ENCODE measurements at places on chromosomes 2 and 18.
A peak's percentile ranks its signal among the peaks of the same experiment; 100 is the strongest.

GRCh38 chr2:57598551-57598950 is 448.1 kb upstream of the VRK2 start:
- DNase-seq: no peak

DNA sequence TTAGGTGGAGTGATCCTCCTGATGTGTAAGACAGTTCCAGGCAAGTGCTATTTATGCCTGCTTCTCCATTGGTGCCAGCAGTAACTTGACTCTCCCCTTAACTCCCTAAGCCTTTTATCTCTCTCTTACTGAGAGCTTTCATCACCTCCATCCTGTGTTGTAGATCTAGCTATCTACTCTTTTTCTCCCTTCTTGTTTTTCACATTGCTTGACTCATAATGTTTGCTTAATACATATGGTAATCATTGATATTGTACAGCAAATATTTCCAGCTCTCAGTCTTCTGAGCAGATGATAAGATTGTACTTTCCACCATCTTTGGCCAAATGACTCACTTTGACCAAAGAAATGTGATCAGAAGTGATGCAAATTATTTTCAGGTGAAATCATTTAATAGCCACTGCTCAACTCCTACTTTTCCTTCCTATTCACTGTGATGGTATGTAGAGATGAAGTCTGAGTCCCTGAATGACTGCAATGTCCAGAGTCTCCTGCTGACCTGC is 165.0 kb downstream of the PLCL1 start:
- DNase-seq: peak; percentile 75

- DNase-seq: no peak
Measured at GRCh38 chr2:86017901-86018896, 87.5 kb downstream of the POLR1A start.

DNA sequence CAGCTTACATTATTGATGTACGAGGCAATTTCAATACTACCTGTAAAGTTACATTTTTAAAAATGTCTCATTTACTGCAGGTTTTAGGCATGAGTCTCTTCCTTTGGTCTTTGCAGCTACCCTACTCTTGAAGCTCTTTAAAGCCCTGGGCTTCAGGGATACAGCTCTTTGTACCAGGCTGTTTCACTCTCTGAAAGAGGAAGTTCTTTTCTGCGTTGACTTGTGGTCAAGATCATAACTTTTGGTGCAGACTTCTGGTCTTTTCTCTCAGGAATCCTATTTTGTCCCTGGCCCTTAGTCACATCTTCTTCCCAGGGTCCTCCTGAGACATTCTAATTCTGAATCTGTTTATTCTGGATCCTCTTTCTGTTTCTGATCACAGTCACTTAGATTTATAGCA is 16.6 kb upstream of the HRH4 start:
- DNase-seq: no peak

GRCh38 chr2:207504513-207505170 is 25.1 kb upstream of the CREB1 start:
- peak; percentile 69 for DNase-seq

- DNase-seq: no peak
Measured at GRCh38 chr2:106562268-106563186, 75.4 kb downstream of the CD8B2 start.

- no peak for DNase-seq
Measured at GRCh38 chr2:235799281-235799680, 305.4 kb downstream of the AGAP1 start.

DNA sequence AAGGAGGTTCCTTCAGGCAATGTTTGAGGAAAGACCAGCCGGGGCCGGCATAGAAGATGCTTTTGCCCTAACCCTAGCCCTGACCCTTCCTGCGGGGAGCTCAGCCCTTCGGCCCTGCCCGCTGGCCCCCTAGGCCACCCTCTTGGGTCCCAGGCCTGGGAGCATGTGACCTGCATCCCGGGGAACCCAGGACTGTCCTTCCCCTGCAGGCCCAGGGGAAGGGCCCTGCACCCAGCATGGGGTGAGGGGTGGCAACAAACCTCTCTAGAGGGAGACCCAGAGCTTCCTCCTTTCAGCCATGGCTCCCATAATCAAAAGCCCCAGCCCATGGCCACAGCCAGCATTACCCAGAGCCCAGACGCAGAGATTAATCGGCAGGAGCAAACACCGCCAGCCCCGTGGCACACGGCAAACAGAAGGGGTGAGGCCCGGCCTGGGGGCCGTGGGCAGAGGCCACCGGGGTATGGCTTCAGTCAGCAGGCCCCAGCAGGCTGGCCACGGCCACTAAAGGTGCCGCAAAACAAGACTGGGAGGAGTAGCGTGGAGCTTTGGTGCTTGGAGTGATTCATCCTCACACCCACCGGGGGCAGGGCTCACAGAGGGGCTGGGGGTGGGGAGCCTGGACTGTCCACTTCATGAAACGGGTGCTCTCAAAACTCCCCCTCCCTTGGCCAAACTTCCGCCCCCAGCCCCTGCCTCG is 61.6 kb upstream of the HPCAL1 start:
- no peak for DNase-seq

DNA sequence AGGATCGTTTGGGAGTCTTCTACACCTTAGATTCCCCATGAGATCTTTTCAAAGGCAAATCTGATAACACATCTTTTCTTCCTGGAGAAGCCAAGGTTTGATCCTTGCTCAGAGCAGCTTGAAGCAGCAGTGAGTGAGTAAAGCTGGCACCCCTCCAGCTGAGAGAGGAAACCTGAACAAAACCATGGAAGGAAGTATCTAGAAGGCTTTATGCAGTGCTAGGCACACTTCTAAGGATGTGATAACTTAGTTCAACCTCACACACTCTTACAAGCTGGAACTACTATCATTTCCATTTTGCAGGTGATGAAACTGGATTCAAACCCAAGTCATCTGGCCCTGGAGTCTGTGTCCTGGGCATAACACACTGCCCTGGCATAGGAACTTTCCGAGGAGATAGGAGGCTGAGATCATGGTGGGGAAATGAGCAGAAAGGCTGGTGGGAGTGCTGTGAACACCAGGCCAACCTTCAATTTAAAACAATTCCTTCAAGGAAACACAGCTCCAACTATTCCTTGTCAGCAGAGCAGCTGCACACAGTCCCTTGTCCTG is 71.2 kb downstream of the CTAGE1 start:
- DNase-seq: peak; percentile 83

DNA sequence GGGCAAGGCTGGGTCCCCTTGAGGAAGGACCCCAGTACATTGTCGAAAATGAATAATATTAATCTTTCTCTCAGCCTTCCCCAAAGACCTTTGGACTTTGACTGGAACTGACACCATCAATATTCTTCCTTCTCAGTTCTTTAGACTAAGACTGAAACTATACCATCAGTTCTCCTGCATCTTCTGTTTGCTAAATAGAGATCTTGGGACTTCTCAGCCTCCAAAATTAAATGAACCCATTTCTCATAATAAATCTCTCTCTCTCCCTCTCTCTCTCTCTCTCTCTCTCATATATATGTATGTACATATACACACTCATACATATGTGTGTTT is 39.7 kb upstream of the VRK2 start:
- DNase-seq: no peak

GRCh38 chr18:183769-184168 is 25.4 kb downstream of the USP14 start:
- DNase-seq: peak; percentile 49

DNA sequence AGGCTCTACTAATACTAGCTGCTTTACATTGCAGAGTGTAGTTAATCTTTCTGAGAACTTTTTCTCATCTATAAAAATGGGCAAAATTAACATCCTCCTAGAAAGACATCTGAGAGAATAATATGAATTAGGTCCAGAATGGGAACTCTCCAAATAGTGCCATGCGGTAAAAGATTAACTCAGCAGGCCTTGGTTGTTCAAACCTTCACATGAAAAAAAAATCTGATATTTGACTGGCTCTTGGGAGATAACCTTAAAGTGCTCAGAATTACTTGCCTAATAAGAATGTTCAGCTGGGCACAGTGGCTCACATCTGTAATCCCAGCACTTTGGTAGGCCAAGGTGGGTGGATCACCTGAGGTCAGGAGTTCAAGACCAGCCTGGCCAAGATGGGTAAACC is 5.5 kb upstream of the CXXC1 start:
- no peak for DNase-seq

DNA sequence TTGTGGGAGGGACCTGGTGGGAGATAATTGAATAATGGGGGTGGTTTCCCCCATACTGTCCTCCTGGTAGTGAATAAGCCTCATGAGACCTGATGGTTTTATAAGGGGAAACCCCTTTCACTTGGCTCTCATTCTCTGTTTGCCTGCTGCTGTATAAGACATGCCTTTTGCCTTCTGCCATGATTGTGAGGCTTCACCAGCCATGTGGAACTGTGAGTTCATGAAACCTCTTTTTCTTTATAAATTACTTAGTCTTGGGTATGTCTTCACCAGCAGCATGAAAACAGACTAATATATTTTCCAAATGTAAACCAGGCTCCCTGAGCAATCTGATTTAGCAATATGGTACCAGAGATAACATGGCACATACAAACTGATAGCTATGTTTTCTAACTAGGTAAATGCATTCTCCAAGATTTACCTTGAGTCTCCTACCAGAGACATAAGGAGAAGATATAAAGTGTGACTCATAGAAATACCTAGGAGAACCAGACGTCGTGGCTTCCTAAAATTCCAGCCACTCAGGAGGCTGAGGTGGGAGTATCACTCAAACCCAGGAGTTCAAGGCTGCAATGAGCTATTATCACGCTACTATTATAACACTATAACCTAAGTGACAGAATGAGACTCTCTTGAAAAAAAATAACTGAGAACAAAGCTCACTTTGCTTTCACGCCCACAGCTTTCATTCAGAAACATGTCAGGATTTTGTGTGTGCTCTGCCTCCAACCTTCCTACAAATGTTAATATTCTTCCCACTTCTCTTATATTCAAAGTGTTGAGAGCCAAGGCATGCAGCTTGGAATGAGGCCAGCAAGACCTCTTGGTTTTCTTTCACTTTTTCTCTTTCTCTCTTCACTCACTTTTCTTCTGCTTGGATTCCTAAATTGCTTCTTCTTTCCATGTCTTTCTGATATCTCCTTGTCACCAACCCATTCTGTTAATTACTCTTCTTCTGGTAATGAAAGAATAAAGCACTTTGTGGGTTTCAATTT is 263.9 kb upstream of the UBE2E3 start:
- peak; percentile 30 for DNase-seq

DNA sequence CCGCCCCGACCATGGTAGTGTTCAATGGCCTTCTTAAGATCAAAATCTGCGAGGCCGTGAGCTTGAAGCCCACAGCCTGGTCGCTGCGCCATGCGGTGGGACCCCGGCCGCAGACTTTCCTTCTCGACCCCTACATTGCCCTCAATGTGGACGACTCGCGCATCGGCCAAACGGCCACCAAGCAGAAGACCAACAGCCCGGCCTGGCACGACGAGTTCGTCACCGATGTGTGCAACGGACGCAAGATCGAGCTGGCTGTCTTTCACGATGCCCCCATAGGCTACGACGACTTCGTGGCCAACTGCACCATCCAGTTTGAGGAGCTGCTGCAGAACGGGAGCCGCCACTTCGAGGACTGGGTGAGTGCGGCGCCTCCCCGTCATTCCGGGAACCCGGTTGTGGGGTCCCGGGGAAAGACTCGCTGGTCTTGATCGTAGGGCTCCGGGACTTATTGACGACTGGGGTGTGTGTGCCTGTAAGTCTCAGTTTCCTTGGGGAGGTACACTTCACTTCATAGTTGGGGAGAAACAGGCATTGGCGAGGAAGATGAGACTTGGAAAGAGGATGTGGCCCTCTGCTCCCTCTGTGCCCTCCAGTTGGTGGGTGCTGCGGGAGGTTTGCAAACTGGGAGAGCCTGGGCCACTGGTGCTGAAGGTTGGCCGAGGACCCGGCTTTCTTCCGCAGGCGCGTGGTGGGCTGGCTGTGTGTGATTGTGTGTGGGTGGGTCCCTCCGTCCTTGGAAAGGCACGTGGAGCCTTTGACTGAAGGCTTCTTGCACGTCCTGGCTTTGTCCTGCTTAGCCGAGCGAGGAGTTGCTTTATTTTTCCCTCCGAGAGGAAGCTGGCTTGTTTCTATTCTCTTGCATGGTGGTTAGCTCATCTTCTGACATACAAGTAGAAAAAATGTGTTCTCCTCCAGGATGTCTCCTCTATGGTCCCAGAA is 886 bp downstream of the PRKCE start:
- peak; percentile 70 for DNase-seq

- no peak for DNase-seq
Measured at GRCh38 chr2:30608643-30609042, 161.6 kb downstream of the LCLAT1 start.

GRCh38 chr2:193847130-193847529 is 1652.4 kb upstream of the TMEFF2 start:
- DNase-seq: peak; percentile 87

DNA sequence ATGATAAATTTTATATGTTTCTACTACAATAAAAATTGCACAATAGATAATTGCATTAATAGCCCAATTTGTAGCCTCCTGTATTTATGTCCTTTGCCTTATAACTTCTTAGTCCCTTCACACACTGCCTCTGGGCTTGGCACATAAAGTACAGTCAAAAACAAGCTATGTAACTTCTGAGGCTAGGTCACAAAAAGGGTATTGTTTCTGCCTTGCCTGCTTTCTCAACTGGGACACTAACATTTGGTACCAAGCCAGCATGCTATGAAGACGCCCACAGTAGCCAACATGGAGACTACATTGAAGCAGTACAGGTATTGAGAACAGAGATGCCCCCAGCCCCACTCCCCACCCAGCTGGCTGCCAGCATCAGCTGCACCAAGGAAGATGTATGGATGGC is 5.4 kb upstream of the SLC3A1 start:
- no peak for DNase-seq

DNA sequence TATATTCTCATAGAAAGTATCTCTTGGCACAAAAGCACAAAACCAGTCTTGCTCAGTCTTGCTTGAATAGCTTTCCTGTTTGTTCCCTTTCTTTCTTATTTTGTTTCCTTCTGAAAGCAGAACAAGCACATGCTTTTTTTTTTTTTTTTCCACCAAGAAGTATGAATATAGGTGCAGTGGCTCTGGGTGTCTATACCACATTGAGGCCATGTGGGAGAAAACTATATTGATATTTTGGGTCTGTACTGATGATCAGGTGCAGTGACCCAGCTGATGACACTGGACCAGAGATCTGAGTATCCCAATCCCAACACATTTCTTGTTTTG is 28.7 kb downstream of the GEMIN6 start:
- no peak for DNase-seq

DNA sequence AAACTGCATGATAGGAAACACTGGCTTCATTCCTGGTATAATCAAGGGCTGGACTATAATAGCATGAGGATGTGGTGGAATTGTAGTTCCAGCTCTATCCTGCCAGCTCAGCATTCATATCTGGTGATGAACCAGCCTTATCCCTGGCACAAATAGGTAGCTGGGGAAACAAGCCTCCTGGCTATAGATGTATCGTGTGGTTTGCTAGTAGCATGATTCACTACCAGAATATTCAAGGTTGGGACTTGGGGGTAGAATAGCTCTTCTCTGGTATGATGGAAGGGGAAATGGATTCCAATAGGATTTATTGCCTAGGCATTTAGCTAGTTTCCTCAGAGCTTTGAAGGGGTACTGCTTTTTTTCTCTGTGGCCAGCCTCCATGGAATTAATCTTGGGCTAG is 532.8 kb downstream of the FBXO15 start:
- peak; percentile 63 for DNase-seq

GRCh38 chr2:138713069-138713496 is 67.1 kb downstream of the NXPH2 start:
- no peak for DNase-seq
